Activated gamma-delta T cell treated with Interleukin-2 at 50 U/mL for 16 hours (primary cell): ENCODE measurements at places on chromosomes 3 and 15.
A peak's percentile ranks its signal among the peaks of the same experiment; 100 is the strongest.

DNA sequence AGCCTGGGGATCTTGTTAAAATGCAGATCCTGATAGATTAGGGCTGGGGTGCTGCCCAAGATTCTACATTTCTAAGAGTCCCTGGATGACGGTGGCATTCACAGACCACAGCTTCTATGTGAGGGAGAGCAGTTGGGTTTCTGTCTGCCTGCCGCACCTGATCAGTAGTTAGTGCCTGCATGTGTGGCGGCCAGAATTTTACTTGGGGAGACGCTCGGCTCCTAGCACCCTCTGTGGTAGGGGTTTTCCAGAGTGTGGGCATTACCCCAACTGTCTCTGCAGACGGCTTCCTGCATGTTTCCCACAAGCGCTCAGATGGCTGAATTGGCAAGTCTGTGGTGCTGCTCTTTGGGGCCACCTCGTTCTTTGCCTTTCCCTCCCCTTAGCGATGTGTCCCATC, 8.3 kb downstream of the GHRL start:
- no peak for DNase-seq

DNA sequence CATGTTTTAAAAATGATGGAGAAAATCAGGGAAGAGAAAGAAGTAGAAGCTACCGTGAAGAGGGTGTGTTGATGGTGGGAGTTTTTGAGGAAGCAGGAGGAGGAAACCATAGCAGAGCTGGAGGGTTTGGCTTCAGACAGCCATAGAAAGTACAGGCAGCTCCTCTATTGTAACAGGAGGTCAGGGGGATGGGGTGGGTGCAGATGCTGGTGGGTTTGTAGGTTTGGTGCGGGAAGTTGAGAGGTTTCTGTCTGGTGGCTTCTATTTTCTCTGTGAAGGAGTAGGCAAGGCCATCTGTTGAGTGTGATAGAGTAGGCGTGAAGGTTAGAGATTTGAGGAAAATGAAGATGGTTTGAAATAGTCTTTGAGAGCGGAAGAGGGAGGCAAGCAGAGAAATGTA, 97.7 kb upstream of the TBC1D5 start:
- DNase-seq = no peak

DNA sequence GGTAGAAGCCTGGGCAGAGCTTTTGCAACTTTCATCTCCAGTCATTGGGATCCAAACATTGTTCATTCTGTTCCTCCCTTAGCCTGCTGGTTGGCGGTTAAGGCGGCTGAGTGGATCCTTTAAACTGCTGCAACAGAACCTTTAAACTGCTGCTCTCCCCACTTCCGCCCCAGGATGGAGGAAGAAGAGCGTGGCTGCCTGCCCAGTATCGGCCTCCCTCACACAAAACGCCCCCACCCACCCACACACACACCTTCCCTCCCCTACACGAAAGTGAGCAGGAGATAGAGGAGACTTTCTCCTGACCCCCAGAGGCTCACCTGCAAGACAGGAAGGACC, 460 bp upstream of the ZMAT3 start:
- peak; percentile 49 for DNase-seq

- DNase-seq = no peak
Measured at GRCh38 chr15:48795901-48796300, 15.0 kb downstream of the CEP152 start.

- DNase-seq = no peak
Measured at GRCh38 chr3:186454881-186455703, 89.1 kb downstream of the CRYGS start.

- no peak for DNase-seq
Measured at GRCh38 chr3:72182206-72182605, 397.3 kb upstream of the PROK2 start.
